Activated CD8-positive, alpha-beta memory T cell treated with anti-CD3 and anti-CD28 coated beads for 1 hour (primary cell): ENCODE measurements at places on chromosomes 11 and 22.
A peak's percentile ranks its signal among the peaks of the same experiment; 100 is the strongest.

DNA sequence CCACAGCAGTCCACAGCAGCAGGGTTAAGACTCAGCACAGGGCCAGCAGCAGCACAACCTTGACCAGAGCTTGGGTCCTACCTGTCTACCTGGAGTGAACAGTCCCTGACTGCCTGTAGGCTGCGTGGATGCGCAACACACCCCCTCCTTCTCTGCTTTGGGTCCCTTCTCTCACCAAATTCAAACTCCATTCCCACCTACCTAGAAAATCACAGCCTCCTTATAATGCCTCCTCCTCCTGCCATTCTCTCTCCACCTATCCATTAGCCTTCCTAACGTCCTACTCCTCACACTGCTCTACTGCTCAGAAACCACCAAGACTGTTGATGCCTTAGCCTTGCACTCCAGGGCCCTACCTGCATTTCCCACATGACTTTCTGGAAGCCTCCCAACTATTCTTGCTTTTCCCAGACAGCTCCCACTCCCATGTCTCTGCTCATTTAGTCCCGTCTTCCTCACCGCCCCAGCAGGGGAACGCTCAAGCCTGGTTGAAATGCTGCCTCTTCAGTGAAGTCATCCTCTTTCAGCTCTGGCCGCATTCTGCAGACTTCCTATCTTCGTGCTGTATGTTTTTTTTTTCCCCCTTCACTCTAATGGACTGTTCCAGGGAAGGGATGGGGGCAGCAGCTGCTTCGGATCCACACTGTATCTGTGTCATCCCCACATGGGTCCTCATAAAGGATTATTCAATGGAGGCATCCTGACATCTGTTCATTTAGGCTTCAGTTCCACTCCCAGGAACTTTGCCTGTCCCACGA, 3.3 kb downstream of the IL18BP start:
- DNase-seq = no peak

GRCh38 chr11:13638422-13638821, 30.0 kb upstream of the FAR1 start:
- DNase-seq = no peak

- no peak for DNase-seq
Measured at GRCh38 chr11:69482322-69482721, 859 bp downstream of the LINC01488 start.

GRCh38 chr11:65424205-65425104, 1.9 kb downstream of the NEAT1 start:
- DNase-seq = no peak

DNA sequence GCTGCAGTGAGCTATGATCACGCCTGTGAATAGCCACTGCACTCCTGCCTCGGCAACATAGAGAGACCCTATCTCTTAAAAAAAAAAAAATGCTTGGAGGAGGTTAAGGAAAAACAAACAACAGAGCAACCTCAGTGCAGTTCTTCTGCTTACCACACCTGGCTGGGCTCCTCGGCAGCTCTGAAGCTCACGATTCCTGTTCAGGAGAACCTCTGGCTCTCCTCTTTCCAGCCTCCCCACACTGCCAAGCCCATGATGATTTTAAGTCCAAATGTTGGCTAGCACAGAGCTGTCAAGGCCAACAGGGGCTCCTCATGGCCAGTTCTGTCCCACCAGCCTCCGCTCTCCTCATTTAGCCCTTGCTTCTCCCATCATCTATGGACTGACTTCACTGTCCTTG, 69.7 kb upstream of the ARFGAP3 start:
- DNase-seq = no peak

DNA sequence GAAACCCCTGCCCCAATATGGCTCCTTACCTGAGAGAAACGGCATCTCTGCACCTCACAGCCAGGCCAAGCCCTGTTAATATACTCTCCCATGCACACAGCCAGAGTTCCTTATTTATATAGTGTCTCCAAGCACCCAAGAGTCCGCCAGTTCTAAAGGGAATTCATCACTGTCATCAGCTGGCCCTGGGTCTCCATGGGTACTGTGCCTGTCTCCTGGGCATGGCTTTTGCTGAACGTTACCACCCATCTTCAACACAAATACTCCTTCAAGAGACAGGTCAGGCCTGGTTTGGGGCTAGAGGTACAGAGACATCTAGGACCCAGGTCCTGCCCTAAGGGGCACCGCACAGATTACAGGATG, 1.6 kb upstream of the ATG16L2 start:
- DNase-seq = no peak

GRCh38 chr11:104095791-104096190, 59.4 kb downstream of the DDI1 start:
- DNase-seq = no peak

DNA sequence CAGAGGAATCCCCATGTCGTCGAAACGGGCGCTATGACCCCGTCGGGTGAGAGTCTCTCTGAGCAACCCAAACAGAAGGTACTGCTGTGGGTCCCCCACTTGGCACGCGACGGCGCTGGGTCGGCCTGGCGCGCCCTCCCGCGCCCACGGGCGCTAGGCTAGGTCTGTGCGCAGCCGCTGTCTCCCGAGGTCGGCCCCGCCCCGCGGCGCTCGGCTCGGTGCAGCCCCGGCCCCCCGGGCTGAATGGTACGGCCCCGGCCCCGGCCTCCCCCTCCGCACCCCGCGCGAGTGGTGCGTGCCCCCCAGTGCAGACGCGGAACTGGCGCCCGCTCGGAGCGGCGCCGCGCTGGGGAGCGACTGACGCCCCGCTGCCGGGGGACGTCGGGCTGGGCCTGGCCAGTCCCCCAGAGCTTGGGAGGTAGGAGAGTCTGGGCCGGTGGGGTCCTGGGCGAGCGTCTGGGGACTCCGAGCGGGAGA, at the start of gene MADD:
Gene MADD (plus strand): TSS at position 305 of the 477 bp plus-strand sequence.
- DNase-seq = peak; percentile 90

DNA sequence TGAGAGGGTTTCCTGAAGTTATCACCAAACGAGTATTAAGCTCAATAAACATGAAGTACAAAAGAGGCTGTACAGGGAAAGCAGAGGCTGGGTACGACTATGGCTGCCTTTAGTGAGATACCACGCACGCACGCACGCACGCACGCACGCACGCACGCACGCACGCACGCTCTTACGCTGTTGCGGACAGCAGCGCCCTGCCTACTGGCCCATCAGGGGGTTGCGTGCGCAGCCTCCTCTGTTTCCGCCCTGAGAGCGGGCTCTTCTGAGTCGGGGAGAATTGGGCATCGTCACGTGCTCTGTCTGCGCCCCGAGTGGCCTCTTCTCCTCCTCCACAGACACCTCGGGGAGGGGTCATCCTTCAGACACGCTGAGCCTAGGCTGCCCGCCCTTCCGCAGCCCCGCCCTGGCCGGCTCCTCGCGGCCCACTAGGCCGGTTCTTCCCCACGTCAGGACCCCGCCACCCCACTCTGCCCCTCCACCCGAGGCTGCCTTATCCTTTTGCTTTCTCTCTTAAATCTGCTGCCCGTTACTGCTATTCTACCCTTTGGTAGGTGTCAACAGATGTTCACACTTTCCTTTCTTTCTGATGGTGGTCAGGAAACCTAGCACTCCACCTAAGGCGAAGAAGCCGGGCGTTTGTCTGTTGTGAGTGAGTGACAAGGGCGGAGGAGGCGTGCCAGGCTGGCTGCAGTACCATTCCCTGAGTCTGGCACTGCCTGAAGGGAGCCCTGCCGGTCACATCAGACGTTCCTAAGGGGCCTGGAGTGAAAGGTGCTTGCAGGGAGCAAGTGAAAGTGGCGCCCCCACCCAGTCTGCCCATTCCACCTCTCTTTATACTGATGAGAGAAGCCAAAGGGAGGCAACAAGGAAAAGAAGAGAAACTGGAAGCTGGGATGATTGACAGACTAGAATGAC, 300.4 kb upstream of the B3GAT1 start:
- no peak for DNase-seq

- DNase-seq = no peak
Measured at GRCh38 chr11:69470793-69471728, 10.4 kb upstream of the LINC01488 start.

- no peak for DNase-seq
Measured at GRCh38 chr11:3087373-3087772, 30.1 kb upstream of the CARS1 start.

DNA sequence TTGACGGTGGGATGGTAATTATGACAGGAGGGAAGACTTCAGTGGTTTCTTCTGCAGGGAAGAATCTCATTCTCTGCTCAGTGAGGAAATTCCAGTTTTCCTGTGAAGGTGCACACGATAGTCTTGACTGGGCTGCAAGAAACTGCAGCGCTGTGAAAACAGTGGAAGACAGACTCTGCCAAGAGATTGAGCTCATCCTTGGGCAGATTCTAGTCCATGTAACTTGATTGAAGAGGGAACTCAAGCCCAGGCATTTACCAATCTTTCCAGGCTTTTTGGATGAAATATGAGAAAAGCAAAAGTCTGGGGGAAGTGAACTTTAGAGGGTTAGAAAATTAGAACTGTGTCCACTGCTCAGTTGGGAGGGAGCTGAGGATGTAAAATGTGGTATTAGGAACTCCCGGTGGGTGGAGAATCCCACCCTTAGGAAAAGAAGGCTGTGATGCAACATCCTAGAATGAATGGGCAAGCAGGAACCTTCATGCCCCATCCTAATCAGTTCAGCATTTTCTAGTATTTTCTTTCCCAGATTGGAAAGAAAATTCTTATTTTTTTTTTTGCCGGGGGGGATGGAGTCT, 212.6 kb downstream of the DBX1 start:
- no peak for DNase-seq

GRCh38 chr11:23869671-23870070, 627.2 kb upstream of the LUZP2 start:
- no peak for DNase-seq

DNA sequence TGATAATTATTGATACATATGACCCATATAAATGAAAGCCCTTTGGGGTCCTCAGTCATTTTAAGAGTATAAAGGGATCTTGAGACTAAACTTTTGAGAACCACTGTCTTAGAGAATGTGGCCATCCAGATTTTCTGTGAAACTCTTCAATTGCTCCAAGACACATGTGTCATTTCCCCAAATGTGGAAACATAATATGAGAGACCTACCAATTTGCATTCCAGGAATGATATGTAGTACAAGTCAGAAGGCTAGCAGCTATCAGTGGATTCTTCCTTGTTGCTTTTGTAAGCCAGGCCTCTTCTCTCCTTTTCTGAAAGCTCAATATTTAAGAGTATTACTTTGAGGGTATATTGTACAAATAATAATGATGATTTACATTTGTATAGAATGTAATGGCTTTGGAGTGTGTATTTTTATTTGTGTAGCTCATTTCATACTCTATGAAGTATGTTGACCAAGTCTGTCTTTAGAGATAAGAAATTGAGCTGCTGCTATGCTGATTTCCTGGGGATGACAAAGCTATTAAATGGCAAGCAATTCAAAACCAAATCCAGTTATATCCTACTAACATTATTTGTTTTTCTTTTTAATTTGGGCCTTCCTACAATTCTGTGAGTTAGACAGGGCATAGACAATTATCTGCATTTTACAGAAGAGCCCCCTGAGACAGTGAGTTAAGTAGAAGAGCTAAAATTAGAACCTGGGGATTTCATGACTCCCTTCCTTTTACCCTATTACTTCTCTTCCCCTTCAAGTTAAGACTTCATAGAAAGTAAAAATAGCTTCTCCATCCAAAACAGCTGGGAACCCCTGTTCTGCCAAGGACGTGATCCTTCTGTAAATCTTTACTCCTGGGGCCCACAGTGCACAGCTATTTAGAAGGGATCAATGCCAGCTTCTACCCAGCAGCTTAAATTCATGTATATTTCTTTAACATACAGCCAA, 131.9 kb downstream of the WNT11 start:
- no peak for DNase-seq

- DNase-seq = no peak
Measured at GRCh38 chr11:11988099-11988651, 20.3 kb downstream of the DKK3 start.

DNA sequence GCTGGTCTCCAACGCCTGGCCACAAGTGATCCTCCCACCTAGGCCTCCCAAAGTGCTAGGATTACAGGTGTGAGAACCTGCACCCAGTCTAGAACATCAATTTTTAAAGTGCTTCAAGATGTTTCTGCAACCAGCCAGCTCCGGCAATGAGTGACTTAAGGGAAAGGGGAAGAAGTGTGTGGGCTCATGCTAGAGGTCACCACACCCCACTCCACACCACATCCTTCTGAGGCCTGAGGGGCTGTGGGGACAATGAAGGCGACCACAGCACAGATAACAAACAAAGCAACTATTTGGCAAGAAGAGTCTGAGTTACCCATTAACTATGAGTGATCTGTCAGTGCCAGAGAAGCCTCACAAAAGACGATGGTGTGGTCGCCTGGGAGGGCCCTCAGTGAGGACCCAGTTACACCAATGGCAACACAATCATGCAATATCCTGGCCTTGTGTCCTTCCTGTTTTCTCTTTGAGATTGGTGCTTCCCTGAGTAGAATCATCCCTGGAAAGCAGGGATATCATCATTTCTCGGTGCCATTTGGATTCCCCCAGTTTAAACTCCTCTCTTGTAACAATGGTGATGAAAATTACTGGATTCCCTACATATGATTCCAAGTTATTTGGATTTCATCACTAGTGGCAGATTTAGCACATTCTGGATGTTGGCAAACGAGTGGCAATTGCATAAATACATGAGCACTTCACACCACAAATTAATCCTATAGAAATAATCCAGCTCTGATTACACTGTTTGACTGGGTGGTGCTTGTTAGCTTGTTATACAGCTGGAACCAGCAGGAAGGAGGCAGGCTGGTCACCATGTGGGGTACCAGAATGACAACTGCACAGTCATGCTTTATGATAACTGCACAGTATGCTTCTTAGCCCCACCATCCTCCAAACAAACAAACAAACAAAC, 18.4 kb downstream of the ABTB2 start:
- DNase-seq = no peak

- no peak for DNase-seq
Measured at GRCh38 chr11:72705442-72706365, 31.5 kb upstream of the PDE2A start.

DNA sequence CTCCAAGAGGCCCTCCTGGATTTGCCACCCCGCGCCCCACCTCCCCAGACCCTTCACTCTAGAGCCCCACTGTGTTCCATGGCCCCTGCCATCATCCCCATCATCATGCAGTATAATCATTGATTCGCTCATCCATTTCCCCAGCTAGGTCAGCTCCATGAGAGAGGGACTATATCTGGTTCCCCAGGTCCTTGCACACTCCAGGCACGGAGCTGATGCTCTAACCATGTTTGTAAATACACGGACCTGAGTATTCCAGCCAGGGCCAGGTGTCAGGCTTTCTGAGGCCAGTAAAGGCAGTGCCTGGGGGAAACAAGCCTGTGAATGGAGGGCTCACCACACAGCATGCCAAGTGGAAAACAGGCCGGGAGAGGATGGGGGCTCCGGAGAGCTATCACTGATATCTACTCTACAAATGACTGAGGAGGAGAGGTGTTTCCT, 27.1 kb upstream of the OAF start:
- DNase-seq = no peak

DNA sequence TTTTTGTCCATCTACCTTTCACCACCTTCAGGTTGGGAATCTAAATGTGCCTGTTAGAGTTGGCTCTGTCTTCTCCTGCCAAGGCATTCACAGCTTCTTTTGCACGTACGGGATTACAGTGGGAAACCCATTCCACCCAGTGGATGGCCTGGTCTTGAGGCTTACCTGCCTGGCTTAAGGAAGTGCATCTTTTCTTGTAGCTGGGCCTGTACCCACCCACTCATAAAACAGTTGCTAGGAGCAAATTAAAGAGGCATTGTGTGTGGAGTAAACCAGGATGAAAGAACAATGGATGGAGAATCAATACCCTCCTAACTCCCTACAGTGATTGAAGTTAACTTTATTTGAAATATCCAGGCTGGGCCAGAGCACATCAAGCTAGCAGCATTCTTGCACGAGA, 71.6 kb downstream of the TEAD1 start:
- DNase-seq = no peak
